Activated CD8-positive, alpha-beta memory T cell treated with anti-CD3 and anti-CD28 coated beads, Interleukin-2, amount 10 ng/mL, durations not matched to agents 7 days and 5 days (primary cell): ENCODE measurements at places on chromosomes 7 and 10. TPM values are rescaled to one million over a fixed set of nuclear protein-coding genes. Genes with fewer than 3 reads are reported as not detected.

KCP gene
- total RNA-seq = 0.20 TPM

MYL10 gene
- not detected for total RNA-seq

CLEC5A gene
- not detected for total RNA-seq

OR2A42 gene
- not detected for total RNA-seq

CCL24 gene
- not detected for total RNA-seq

- H3K4me1 ChIP-seq = no peaks in the 10 kb centered on the region
- H3K36me3 ChIP-seq = no peaks in the 10 kb centered on the region
- H3K4me3 ChIP-seq = no peak overlapping the region
Observed at GRCh38 chr10:75528392-75528791, 97.0 kb downstream of the LRMDA start.

DNA sequence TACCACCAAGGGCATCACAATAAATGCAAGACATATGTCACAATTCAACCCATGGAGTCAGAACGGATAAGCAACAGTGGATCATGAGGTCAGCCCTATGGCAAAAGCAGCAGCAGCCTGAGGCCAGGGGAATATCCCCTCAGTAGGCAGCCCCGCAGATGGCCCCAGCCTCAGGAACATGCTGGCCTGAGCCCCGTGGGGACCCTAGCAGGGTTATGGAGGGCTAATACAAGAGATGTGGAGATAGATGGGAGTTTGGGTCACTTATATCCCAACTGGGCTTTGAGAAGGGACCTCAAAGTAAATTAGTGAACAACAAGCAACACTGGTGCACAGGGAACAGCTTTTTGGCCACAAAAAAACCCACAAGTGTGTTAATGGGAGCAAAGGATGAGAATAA lies 9.1 kb downstream of the TMEM72 start:
- H3K4me1 ChIP-seq = no peaks in the 10 kb centered on the region
- H3K27me3 ChIP-seq = peaks cover 21% of the 10 kb centered on the region
- no peak overlapping the region for H3K4me3 ChIP-seq
